Activated T-cell treated with anti-CD3 and anti-CD28 coated beads, Interleukin-2, amount 50 U/mL, for 4 hours (primary cell): ENCODE measurements at places on chromosomes 2 and 18. TPM values are rescaled to one million over a fixed set of nuclear protein-coding genes. Genes with fewer than 3 reads are reported as not detected.

DNA sequence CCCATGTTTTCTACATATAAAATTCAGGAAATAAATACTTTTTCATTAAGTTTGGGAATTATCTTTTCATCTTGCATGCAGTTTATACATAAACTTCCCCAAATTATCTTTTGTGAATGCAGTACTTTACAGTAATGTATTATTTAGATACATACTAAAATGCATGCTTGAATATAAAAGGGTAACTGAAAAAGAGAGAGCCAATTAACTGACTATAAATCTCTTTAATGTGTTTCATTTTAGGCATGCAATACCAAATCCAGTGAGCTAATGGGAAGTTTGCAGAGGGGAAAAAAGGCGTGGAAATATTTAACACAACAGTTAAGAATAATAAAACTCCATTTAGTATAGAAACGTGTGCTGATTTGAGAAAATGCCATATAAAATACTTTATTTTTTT lies 39.2 kb downstream of the COL4A4 start:
- no peak for DNase-seq

DNA sequence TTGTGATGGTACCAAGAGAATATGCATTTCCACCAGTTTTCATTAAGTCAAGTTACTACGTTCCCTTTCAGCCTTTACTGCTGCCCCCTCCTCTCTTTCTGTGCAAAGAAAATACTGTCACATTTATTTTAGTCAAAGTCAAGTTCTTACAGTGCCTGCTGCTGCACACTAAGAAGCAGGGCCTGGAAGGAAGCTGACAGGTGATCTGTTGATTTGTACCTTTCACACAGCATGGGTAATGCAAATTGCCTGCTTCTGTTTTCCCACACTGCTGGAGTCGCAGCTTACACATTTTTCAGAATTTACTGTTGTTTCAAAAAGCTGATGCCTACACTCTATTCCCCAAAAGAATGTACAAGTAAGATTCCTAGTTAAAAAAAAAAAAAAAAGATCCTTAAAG lies 48.7 kb upstream of the CD226 start:
- no peak for DNase-seq

DNA sequence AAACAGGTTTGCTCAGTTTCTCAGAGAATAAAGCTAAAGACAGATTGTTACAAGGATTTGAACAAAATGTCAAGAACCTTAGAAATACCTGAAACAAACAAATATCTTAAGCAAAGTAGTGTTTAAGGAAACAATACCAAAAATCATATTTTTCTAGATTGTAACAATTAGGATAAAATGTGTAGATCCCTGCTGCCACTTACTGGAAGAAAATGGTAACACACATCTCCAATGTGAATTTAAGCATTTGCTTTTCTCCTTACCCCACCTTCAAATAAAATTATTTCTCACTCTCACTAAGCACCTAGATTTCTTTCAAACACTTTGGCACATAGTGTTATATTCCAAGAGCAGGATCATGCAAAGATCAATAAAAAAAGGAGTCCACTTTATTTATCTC lies 34.9 kb downstream of the SUCLG1 start:
- no peak for DNase-seq

- no peak for DNase-seq
These were observed 79.1 kb upstream of the EPB41L3 start for GRCh38 chr18:5622905-5623304.

DNA sequence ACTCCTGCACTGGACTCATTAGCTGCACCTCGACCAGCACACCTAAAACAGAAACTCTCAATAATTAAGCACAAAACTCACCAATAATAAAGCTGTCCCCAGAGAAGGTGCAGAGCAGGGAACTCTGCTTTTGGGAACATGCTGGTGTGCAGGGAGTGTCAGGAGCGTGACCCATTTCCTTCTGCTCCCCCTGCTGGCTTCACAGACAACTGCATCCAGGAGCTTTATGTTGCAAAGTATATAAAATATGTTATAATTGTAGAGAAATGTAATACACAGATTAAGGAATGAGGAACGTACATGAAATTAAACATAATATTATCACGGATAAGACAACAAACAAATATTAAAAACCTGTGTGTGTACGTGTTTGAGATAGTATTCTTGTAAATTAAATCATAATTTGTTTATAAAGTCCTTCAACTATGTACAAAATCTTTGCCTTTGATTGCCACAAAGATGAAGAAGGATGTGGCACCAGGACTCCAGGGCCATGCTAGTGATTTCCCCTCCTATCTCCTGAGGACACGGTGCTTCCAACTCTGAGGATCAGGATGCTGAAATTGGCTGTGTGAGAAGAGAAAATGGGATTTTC lies 68.6 kb upstream of the MAL start:
- peak; percentile 16 for DNase-seq

- DNase-seq = no peak
These were observed 373.9 kb downstream of the GPD2 start for GRCh38 chr2:156810094-156810493.

DNA sequence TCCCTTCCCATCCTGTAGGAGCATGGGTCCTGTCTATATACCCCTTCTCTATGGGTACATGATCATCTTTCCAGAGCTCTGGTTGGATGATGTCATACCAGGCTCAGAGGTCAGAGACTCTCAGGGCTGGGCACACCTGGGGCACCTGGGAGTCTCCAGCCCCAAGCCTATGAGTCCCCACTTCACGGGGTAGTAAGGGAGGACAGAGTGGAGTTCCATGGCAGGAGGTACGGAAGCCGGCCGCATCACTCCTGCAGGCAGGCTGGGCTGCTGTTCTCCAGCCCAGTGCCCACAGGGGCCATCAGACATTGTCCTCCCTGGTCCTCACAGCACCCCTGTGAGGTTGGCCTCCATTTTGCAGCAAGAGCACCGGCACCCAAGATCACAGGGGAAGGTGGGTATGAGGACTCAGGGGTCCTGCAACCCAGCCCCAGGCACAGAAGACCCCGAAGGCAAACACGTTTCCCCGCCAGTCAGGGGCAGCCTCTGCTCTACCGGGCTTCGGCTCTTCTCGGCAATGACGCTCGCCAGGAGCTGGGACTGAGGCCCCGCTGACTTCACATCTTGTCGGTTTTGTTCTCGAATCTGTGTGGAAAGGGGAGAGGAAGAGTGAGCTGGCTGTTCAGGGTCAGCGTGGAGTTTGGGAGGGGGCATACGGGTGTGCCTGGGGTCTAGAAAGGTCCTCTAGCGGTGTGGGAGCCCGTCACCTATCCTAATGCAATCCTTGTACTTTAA lies 91.5 kb downstream of the ADD2 start:
- no peak for DNase-seq

DNA sequence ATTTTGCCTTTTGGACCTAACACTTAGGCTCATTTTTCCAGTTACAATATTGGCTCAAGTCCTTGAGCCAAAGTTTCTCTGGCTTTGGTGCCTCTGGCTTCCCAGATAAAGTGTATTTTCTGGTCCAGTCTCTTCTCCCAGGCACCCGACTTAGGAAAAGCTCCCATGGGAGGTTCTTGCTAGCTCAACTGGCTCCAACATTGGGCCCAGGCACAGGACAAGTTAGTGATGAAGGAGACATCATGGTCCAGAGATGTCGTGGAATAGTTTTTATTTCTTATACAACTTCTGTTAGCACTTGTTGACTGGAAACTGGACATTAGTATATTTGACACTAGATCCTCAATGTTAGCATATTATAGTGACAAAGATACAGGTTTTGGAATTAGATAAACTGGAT lies 8.2 kb upstream of the ZEB2 start:
- no peak for DNase-seq

GRCh38 chr2:182368996-182369395 lies 57.8 kb downstream of the PDE1A start:
- no peak for DNase-seq

GRCh38 chr18:23827681-23828080 lies 138.4 kb downstream of the LAMA3 start:
- DNase-seq = no peak

DNA sequence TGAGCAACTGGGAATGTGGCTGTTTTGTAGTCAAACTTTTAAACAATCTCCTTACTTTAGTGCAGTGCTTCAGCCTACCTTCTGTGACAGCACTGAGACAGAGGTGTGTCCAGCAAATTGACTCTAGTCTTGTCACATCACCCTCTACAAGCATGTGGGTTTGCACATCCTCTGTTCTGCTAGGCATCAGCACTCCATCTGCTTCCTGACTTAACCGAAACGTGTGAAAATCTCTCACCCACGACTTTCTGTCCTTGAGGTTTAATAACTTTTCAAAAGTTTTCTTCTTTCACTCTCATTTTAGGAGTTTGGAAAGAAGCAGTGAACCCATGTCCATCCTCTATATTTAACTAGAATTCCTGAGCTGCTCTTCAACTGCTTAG lies 42.6 kb downstream of the TTR start:
- DNase-seq = no peak

DNA sequence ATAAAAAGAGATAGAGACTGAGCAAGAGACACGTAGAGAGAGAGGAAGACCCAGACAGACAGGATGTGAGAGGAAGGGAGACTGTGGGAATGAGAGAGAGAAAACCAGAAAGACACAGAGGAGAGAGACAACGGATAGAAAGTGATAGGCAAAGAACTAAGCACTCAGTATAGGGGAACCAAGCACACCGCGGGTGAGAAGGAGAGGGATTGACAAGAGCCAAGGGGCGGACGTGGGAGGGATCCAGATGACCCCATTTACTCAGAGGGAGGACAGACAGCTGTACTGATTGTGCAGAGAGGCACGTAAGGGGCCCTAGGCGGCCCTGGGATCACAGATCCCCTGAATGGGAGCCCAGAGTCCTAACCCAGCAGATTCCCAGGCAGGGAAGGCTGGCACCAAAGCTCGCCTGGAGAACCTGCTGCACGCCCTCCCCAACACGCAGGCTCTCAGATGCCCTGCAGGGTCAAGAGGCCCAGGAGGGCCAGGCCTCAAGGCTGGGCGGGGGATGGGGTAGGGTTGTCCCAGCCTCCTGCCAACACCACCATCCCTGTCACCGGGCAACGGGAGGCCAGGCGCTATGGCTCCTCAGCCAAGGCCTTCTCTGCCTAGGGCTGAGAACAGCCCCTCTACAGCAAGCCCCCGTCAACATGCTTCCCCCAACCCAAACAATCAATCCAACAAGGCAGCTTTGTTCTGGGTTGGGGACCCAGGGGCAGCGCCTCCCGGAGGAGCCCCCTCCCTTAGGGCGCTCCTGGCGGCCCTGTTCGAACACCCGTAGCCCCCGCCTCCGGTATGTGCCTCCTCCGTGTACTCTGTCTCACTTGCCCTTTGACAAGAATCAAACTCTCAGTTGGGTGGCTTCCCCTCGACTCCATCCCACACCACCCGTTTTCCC lies 579 bp downstream of the LOXL3 start:
- no peak for DNase-seq

DNA sequence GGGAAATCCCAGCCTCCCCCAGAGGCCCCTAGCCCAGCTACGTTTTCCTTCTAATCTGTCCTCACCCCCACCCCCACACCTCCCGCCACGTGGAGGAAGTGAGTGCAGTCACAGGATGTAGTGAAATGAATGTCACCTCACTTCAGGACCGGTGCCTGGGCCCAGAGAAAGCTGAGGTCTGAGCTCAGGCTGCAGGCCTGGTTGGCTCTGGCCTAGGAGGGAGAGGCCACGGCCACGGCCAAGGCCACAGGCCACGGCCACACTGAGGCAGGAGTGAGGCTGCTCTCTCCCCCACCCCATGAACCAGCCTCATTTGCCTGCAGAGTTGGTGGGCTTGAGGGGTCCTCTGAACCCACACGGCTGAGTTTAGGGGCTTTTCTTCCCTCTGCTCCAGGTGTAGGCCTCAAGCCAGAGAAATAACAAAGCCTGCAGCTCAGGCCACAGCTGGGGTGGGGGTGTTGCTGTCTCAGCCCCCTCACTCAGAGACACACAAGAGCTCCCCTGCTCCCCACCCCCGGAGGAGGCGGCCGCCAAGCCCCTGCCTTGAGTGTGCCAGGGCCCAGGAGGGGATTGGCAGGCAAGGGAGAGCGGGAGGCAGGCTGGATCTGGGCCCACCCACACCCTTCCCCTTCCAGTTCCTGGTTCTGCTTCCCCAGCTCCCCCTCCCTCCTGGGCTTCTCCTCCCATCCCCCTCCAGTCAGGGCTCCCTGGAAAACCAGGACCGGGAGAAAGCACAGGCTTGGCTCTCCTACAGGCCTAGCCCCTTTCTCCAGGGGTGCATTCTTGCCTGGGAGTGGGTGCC lies 27.0 kb downstream of the DNMT3A start:
- DNase-seq = peak; percentile 88

- no peak for DNase-seq
These were observed 161.7 kb downstream of the TWIST2 start for GRCh38 chr2:239009589-239009961.

- DNase-seq = no peak
These were observed 941 bp downstream of the SKOR2 start for GRCh38 chr18:47250391-47251046.

DNA sequence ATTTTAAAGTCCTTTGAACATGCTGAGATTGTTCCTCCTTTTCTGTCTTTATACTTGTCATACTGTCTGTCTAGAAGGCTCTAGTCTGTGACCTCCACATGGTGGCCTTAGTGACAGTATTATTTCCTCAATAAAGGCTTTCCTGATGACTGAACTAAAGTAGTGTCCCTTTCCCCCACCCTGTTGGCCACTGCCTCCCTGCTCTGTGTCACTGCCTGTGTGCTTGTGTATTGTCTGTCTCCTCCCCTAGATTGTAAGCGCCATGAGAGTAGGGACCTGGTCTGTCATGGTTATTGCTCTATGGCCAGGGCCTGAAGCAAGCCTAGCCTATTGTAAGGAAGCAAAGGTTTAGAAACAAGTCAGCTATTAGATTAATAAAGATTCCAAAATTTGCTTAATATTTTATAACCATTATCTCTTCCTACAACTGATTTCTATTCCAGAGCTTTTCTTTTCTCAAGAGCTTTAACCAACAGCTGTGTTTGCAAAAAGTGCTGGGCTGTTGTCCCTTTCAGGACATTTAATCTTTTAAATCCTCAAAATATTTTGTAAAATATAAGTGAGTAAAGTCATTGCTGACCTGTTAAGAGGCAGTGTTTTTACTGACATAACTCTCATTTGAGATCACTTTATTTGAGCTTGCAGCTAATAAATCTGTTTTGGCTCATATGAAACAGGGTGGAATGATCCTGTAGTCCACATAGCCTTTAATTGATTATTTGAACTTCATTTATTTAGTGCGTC lies 35.5 kb downstream of the DIS3L2 start:
- no peak for DNase-seq

- no peak for DNase-seq
These were observed 174.6 kb upstream of the PID1 start for GRCh38 chr2:229445501-229446211.

Gene CEP68
- 2.3 TPM for total RNA-seq

Gene TUBA4B
- not detected for total RNA-seq

Gene POMC
- 5.2 TPM for total RNA-seq

Gene SMYD1
- total RNA-seq = not detected

Gene EIF2AK3
- 14.4 TPM for total RNA-seq

Gene ACADL
- not detected for total RNA-seq

Gene CETN1
- total RNA-seq = not detected

Gene PRKAG3
- not detected for total RNA-seq

Gene NEU2
- total RNA-seq = not detected

Gene VWA3B
- not detected for total RNA-seq
